Omental fat pad (tissue), 4 donors: ENCODE measurements at places on chromosomes 11 and 22. TPM values are rescaled to one million over a fixed set of nuclear protein-coding genes. Genes with fewer than 3 reads are reported as not detected.

SLC22A6 gene
- not detected for total RNA-seq

EFCAB6 gene
- total RNA-seq: 1.3 TPM

DNA sequence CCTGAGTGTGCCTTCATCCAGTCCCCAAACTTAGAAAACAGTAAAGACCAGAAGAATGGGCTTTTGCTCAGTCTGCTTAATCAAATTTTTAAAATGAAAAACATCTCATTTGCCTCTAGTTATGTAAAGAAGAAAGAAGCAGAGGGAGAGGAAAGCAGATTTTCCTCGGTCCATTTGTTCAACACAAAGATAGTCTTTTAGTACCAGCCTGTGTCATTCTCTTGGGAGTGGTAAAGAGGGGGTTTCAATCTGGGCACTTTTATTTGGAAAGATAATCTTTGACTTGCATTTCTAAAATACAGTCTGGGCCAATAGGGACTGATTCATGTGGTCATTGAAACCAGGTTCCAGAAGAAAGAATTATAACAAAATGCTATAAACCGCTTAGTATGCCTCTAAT lies 29.5 kb downstream of the KREMEN1 start:
- DNase-seq: no peak

DNA sequence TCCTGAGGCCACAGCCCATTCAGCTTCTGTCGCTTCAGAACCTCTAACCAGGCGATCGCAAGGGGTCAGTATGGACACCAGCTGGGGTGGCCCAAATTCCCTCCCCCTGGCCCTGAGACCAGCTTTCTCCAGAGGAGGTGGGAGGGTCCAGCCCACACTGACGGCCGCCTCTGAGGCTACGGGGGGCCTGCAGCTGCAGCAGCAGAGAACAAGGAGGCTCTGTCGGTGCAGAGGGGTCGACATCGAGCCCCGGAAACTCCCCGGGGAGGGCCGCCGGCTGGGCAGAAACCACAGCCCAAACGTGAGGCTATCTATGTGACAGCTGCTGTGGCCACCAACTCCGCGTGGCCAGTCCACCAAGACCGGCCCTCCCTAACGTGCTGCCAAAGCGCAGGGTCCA lies 40.8 kb downstream of the ELFN2 start:
- no peak for DNase-seq

GRCh38 chr11:46684367-46684766 lies 16.1 kb downstream of the ARHGAP1 start:
- DNase-seq: no peak

GRCh38 chr11:8873741-8874405 lies 37.1 kb upstream of the AKIP1 start:
- DNase-seq: no peak

- DNase-seq: no peak
These were observed 95.6 kb downstream of the AMBRA1 start for GRCh38 chr11:46498179-46498578.

GRCh38 chr22:42955087-42955635 lies 59.8 kb downstream of the PACSIN2 start:
- no peak for DNase-seq

RCN1 gene
- total RNA-seq: 117 TPM

DNA sequence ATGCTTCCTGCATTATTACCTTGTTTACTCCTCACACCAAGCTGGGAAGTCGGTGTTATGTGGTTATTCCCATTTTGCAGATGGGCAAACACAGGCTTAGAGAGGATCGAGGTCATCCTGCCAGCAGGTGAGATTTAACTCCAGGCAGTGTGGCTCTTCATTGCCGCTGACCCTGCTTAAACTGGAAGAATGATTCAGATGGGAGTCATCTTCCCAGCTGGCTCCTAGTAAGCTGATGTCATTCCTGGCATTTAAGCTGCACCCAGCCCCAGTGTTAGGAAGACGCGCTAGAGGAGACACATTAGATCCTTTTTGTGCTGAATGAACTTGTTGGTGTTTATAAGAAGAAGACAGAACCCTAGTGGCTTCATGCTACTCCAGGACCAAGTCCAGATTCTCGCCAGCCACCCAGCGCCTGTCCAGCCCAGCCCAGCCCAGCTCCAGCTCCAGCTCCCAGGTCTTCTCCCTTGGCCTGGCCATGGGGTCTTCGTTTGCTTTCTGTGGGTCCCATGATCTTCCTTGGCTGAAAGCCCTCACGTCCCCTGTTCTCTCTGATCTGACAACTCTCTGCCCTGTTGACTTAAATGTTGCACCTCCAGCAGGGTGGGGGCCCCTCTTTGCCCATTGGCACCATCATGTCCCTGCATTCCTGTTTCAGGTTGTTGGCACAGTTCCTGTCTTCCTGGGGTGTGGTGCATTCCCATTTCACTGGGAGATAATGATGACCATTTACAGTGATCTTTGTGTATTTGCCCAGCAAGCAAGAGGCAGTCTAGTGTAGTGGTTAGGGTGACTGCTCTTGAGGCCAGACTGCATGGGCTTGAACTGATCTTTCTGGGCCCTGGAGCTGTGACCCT lies 13.6 kb downstream of the PARVB start:
- no peak for DNase-seq

DNA sequence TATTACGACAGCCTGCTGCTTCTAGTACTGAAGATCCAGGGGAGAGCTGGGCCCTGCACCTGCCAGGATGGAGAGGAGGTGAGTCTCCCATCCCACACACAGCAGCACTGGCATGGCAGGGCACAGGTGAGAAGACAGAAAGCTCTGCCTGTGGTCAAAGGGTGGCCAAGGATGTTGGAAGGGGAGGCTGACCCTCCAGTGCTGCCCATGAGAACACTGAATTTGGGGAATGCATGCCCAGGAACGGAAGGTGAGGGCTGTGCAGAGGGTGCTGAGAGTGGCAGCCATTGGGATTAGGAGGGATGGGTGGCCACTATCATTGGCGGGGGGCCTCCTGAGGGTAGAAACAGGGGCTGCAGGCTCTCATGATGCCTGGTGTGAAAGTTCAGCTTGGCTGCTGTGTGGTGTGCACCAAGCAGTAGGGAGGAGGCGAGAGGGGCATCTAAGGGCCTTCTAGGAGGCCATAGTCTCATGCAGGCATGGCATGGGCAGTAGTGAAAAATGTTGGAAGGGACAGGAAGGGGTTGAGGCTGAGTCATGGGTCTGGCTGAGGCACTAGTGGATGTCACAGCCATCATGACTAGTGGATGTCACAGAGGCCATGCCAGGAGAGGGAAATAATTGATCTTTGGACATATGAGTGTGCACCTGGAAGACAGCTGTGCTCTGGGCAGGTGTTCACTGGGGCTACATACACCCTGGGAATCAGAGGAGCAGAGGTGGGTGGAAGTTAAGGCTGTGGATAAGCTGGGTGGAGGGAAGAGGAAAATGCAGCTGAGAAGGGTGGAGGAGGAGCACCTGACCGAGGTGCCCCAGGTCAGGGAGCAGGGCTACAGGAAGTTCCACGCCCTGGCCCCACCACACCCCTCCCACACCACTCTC lies 2.5 kb upstream of the LRRC74B start:
- no peak for DNase-seq
